AG04449 (cell line): ENCODE measurements at places on chromosomes 12 and 14.

DNA sequence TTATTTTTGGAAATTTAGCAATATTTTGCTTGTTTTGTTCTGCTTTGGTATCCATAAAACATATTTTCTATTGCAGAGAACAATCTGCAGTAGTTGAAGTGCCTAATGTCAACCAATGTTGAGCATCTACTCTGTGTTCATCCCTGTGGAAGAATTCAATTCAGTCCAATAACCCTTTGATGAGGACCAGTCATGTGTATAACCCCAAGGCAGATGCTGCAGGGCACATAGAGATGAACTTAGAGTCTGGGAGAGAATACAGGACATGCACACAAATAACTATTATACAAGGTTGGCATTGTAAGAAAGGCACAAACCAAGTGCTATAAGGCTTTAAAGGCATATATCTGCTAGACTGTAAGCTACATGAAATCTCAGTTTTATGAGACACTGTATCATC is 304.7 kb downstream of the LRIG3 start:
- DNase-seq: no peak

GRCh38 chr14:98582276-98582675 is 689.7 kb downstream of the BCL11B start:
- no peak for DNase-seq

GRCh38 chr12:121284551-121285390 is 11.7 kb downstream of the CAMKK2 start:
- DNase-seq: no peak

GRCh38 chr14:90556012-90556477 is 159.2 kb downstream of the CALM1 start:
- DNase-seq: no peak

DNA sequence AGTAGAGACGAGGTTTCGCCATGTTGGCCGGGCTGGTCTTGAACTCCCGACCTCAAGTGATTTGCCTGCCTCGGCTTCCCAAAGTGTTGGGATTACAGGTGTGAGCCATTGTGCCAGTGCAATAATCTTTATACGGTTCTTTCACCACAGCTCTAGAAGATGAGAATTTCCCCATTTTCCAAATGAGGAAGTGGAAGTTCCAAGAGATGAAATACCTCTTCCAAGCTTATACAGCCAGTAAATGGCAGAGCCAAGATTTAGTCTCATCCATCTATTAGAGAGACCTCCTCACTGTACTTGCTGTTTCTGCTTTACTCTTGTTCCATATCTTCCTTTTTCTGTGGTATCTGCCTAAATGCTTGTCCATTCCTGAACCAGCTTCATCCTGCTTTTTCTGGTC is 3.1 kb upstream of the LMNTD1 start:
- DNase-seq: no peak

DNA sequence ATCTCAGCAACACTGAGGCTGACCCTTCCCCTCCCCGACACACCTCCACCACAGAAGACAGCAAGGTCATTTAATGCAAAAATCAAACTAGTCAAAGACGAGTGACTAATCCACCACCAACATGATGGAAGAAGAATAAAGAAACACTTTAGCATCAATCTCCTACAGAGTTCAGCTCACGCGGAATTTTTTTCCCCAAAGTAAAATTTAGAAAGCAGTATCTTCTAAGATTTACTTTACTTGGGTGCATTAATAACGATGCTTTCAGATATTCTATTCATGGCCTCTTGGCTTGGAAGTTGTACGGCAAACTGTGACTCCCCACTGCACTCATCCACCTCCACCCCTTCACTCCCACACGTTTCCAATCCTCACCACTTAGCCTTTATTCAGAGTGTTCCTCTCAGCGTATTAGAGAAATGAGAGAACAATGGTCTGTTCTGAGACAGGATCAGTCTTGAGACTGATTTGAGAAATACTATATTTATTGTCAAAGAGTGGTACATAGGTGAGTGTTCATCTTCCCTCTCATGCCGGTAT is 1.9 kb downstream of the EGLN3 start:
- no peak for DNase-seq

DNA sequence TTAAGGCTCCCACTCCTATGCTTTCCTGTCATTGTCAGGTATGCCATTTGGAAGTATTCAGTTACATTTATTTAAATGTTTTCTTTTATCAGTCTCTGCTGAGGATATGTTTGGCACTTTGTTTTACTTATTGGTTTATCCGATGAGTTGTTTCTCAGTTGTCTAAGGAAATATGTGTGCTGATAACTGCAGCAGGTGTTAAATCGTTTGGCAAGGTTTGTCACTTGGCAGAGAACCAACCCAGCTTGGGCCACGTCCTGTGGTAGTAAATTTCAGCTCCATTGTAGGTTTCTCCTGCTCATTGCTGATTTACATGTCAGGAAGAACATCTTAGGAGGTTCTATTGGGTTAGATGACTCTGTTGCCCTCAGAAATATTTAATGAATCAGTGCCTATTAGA is 22.0 kb upstream of the MGST1 start:
- no peak for DNase-seq

- DNase-seq: no peak
These were observed 30.5 kb downstream of the PRKD1 start for GRCh38 chr14:29897181-29897580.

GRCh38 chr12:46266869-46267574 is 1.8 kb downstream of the SLC38A1 start:
- DNase-seq: no peak

DNA sequence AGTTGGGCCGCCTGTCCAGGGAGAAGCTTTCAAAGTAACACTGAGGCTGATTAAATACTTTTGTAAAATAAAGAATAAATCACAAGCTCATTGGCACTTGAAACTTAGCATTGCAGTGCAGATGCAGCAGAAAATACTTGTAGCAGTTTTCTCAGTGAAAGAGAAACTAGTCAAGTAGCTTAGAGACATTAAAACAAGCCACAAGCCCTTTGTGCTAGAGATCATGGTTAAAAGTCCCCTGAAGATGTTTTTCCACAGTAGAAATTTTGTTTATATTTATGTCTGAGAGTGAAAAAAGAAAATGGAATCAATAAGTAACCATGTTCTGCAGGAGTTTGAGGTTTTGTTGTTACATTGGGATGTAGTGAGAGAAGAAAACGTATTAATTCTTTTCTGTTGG is 5.9 kb downstream of the PSEN1 start:
- DNase-seq: no peak

DNA sequence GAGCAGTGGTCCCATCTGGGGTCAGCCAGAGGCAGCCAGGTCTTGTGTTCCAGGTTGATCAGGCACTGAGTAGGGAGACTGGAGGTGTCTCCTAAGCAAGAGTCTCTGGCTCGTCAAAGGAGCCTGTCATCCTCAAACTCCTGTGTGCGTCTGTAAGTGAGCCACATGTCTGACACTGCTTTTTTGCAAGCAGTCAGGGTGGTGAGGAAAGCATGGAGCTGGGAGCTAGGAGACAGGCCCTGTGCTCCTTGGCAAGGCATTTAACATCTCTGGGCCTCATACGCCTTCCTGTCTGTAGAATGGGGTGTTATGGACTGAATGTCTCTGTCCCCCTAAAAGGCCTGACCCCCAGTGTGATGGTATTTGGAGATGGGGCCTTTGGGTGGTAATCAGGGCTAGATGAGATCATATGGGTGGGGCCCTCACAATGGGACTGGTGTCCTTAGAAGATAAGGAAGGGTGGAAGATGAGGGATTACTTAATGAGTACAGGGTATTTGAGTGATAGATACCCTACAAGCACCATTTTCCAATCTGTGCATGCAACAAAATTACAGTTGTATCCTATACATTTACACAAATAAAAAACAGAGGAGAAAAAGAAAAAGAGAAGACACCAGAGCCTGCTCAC is 53.0 kb downstream of the ARL6IP4 start:
- DNase-seq: no peak
